ENCODE measurements at places on chromosomes 1 and 21. TPM values are rescaled to one million over a fixed set of nuclear protein-coding genes. Genes with fewer than 3 reads are reported as not detected.

Gene SIPA1L2
- 11.9 TPM for total RNA-seq

Gene FCRL6
- total RNA-seq: not detected

Gene GPR89B
- total RNA-seq: 13.1 TPM

Gene ARHGEF19
- 4.5 TPM for total RNA-seq

Gene DNAJC16
- 13.1 TPM for total RNA-seq

Gene TRMT13
- 12.8 TPM for total RNA-seq

Gene SLC6A17
- 0.54 TPM for total RNA-seq

Gene AZIN2
- 2.2 TPM for total RNA-seq

Gene SEMA4A
- total RNA-seq: 0.28 TPM

Gene S100A12
- not detected for total RNA-seq

Gene CYP4X1
- not detected for total RNA-seq

Gene TRIM17
- not detected for total RNA-seq

Gene SLAMF7
- total RNA-seq: not detected

Gene SOD1
- total RNA-seq: 312 TPM

Gene METTL18
- total RNA-seq: 3.4 TPM

Gene CD101
- total RNA-seq: not detected

Gene OR2AK2
- total RNA-seq: not detected

Gene GCSAML
- total RNA-seq: not detected

Gene DNAJC28
- total RNA-seq: 1.4 TPM

Gene TRIM67
- total RNA-seq: not detected

Gene RHBG
- not detected for total RNA-seq

Gene OR14K1
- not detected for total RNA-seq

Gene BCAR3
- total RNA-seq: 46.4 TPM

Gene RHD
- total RNA-seq: 0.28 TPM

Gene SPRR3
- not detected for total RNA-seq

Gene C1QC
- not detected for total RNA-seq

All from IMR-90 (cell line).